ENCODE measurements at places on chromosomes 5 and 9.

GRCh38 chr5:65776441-65777141 lies 54.6 kb downstream of the NLN start:
- DNase-seq: no peak

GRCh38 chr5:173736923-173737412 lies 120.5 kb upstream of the BOD1 start:
- no peak for DNase-seq

GRCh38 chr5:160432196-160432595 lies 10.5 kb downstream of the PTTG1 start:
- no peak for DNase-seq

DNA sequence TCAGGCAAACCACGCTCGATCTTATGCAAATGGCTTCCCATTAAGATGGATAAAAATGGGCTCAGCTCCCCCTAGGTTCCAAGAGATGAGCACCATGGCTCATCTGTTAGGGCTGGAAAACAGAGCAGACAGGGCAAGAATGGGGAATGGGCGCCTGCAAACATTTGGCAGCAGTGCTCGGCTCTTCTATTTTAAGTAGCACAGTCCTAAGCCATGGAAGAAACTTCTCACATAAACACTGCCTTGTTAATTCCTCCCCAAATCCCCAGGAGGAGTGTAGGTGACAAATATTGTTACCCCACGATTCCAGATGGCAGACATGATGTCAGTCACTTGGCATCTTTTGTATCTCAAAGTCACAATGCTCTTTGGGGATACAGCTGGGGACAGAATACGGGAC lies 221.8 kb downstream of the ICE1 start:
- DNase-seq: no peak

GRCh38 chr5:74952406-74952805 lies 86.2 kb upstream of the FAM169A start:
- no peak for DNase-seq

- no peak for DNase-seq
These were observed 110.3 kb downstream of the ARRDC3 start for GRCh38 chr5:91272858-91273257.

Data from cardiac septum (tissue), 1 donor.